Femur (tissue), 1 donor: ENCODE measurements at places on chromosomes 11 and 22.
A peak's percentile ranks its signal among the peaks of the same experiment; 100 is the strongest.

DNA sequence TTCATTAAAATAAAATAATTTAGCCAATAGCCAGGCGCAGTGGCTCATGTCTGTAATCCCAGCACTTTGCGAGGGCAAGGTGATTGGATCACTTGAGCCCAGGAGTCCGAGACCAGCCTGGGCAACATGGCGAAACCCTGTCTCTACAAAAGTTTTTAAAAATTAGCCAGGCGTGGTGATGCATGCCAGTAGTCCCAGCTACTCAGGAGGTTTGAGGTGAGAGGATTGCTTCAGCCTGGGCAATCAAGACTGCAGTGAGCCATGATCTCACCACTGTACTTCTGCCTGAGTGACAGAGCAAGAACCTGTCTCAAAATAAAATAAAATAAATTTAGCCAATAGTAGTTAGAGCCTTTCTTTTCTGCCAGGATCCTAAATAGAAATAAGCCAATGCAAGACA lies 12.2 kb downstream of the HPS5 start:
- no peak for DNase-seq

- peak; percentile 76 for DNase-seq
Observed at GRCh38 chr11:123707606-123708205, 33.8 kb downstream of the ZNF202 start.

DNA sequence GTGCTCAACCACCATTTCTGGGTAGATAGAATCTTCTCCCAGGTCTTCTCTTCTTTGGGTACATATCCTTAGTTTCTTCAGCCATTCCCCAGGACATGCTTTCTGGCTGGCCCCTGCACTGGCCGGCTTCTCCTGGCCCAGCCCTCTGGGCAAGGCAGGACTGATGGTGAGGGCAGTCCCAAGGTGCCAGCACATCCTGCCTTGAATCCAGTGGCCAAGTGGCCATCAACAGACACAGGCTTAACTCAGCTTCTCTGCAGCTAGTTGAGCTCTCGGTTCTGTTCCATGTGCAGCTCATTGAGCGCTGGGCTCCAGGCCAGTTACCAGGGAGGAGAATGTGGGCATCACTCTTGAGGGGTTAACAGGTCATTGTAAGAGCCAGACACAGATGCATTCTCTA lies 17.6 kb downstream of the SMIM38 start:
- no peak for DNase-seq

DNA sequence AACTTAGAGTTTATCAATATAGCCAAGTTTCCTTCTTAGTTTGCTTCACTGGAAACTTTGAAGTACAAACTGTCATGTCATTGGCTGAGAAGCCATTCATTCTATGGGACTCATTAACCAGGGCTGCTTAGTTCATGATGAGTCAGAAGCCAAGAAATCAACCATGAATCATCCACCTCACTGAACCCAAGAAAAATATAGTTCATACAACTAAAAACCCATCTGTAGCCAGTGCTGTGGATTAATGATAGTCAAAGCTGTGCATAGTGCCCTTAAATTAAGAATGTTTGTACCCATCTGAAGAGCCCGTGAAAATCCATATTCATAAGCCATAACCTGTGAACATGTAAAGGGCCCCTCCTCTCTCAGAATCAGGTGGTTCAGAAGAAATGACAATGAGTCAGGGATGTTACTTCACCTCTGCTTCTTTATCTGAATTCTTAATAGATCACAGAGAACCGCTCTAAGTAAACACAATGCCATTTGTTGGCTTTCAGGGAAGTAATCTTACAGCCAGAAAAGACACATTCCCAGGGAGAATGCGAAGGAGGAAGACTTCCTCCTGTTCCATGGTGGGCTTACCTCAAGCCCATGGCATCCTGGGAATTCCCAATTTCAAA lies 25.4 kb downstream of the MMP20 start:
- no peak for DNase-seq
